Nephron progenitor cell (in vitro differentiated cells): ENCODE measurements at places on chromosomes 5 and 9.

GRCh38 chr9:4862506-4863250 lies 69.9 kb downstream of the RCL1 start:
- no peak for DNase-seq

DNA sequence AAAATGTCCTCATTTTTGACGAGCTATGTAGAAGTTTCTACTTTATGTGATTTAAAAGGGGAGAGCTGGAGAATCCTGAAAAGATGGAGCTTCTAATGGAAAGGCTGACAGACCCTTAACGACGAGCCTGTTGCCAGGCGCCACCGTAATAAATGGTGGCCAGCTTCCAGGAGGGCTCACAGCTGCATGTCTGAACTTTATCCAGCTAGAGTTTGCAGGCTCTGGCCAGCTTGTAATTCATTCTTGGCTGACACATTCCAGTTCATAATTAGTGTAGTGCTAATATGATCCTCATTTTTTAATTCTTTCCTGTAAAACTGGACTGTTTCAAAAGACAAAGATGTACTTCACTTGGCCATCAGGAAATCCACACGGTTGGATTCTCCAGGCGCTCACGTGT lies 246.7 kb downstream of the GAS1 start:
- DNase-seq, result no peak

DNA sequence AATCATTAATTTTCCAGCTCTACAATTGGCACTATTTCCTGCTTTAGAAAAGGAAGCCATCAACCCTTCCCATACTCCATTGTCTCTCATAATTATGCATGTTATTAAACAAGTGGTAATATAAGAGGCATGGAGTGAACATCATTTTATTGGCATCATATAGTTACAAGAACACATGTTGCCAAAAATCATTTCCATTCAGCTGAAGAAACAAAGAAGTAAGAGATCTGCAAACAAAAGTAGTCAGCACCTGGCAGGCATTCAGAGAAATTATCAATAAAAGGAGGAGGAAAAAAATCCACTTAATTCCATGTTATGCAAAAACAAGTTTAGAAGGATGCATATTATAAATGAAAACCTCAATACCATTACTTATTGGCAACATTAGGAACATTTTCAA lies 1208.2 kb upstream of the C9orf72 start:
- no peak for DNase-seq

GRCh38 chr5:33049842-33050241 lies 338.7 kb downstream of the NPR3 start:
- no peak for DNase-seq

DNA sequence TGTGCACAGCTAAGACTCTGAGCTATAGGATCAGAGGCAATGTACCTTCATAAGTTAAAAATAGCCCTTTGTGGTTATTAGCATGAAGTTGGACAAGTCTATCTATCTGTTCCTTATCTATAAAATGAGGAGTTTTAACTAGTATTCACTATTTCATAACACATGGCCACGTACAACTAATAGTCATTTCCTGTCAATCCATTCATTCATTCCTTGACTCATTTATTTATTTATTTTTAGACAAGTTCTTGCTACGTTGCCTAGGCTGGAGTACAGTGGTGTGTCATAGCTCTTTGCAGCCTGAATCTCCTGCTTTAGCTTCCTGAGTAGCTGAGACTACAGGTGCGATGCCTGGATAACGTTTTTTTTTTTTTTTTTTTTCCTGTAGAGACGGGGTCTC lies 92.1 kb downstream of the NR3C1 start:
- DNase-seq, result no peak
